Naive B cell (primary cell): ENCODE measurements at places on chromosomes 3 and 15.
A peak's percentile ranks its signal among the peaks of the same experiment; 100 is the strongest.

- no peak for DNase-seq
Measured at GRCh38 chr3:163508206-163508605, 1570.1 kb downstream of the SI start.

GRCh38 chr3:117954131-117954530 lies 1080.5 kb downstream of the IGSF11 start:
- no peak for DNase-seq

DNA sequence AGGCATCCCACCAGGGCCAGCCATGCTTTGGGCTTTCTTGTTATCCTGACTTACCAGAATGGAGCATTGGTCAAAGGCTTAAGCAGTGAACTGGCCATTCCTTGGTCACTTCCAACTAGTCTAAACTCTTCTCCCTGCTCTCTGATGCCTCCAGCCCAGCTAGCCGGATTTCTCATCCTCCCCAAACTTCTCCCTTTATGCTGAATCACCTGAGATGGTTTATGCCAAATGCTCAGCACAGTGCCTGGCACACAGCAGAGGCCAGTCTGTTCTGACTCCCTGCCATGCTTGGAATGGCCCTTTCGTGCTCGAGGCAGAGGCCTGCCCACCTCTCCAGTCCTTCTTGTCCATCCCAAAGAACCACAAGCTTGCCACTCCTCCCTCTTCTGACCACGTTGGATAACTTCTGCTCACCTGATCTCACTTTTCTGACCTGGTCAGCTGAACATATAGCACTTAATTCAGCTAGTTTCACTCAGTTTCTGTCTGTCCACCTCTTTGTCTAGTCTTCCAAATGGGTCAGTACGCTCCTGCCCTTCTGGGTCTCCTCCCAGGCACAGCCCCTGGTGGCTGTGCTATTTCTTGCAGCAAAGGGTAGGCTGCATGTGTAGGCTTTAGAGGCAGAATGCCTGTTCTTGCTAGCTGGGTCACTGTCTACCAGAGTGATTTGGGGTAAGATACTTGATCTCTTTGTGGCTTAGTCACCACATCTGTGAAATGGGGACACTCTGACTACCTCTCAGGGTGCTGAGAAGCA lies 2.2 kb upstream of the RBP1 start:
- DNase-seq = no peak

- DNase-seq = no peak
Measured at GRCh38 chr15:99447497-99448371, 118.0 kb upstream of the MEF2A start.

- DNase-seq = peak; percentile 58
Measured at GRCh38 chr3:195863121-195864061, 45.0 kb downstream of the TNK2 start.

DNA sequence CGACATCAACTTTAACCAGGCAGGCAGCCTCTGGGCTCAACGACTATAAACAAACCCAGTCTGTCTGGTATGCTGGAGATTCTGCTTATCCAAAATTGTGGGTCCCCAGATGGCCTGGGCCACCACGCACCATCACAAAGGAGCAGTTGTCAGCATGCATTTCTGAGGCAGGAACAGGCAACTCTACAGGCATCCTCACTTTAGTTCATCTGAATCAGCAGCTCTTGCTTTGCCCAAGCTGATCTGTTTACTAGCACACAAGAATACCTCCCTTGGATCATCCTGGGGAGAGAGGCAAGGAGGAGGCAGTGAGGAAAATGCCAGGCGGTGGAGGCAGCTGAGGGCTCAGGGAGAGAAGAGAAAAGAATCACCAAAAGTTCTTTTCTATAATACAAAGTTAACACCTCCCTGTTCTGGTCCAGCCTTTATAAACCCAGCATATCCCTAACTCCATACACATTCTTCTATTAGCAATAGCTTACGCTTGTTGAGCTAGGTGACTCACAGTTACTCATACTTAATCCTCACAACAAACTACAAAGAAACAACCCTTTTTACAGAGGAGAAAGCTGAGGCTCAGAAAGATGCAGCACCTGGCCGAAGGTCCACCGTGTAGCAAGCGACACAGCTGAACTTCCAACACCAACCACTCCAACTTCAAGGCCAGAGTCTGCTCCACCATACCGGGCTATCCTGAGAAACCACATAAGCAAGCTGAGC lies 33.6 kb downstream of the ZDHHC3 start:
- DNase-seq = no peak

- DNase-seq = no peak
Measured at GRCh38 chr15:71301958-71302621, 186.8 kb downstream of the THSD4 start.

DNA sequence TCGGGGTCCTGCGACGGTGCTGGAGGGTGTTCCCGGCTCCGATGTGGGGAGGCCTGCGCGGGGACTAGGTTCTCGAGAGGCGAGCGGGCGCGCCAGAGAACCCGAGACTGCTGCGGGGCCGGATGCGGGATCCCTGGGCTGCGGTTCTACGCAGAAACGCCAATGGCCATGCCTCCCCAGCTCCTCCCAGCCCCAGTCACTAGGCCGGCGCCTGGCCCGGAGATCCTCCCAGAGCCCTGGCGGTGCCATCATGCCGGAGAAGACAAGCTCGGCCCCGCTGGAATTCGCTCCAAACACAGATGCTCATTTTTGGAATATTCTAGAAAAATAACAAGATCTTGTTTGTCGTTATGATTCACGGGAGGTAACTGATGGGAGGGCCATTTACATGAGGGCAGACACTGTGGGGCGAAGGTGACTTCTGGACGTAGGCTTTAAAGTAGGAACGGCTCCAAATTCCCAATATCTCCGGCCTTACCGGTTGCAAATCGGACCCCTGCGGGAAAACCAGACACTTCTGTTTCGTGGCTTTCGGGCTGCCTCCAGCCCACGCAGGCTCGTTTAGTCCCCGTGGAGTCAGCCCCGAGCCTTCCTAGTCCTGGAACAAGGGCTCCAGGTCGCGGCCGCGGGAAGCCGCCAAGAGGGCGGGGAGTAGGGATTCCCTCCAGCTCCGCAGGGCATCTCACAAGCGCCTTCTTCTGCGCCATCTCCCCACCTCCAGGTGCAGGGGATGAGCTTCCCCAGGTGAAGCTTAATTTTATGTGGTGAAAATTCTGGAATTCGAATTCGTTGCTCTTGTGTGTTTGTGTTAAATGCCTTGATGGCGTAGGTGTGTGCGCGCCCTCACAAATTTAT lies 74.8 kb upstream of the POLG start:
- no peak for DNase-seq

- DNase-seq = no peak
Measured at GRCh38 chr3:175879417-175879816, 1020.3 kb downstream of the NAALADL2 start.

- DNase-seq = no peak
Measured at GRCh38 chr15:68441045-68441743, 9.2 kb upstream of the ITGA11 start.

DNA sequence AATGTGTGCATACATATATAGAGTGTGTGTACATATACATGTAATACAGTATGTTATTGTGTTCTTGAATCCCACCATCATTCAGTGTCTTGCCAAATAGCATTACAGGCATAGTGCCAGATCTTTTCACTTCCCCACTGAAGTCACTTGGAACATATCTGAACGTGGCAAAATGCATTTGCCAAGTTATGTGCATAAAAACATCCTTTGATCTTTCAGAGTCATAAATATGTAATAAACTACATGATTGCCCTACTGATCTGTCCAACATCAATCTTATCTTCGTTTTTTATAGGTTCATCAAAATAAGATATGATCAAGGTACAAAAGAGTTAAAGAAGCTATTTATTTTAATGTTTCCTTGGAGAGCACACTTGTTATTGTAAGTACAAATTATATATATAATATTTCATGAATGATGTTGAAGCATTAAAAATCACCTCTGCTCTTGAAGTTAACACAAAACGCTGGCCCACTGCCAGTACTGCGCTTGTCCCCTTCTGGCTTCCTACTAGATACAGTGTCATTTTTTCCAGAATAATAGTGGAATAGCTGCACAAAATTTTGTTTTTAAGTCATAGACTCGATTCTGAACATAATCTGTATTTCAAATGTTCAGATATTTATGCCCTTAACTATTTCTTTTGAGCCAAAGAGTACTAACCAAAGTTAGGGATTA lies 549.5 kb upstream of the ARRDC4 start:
- DNase-seq = no peak

DNA sequence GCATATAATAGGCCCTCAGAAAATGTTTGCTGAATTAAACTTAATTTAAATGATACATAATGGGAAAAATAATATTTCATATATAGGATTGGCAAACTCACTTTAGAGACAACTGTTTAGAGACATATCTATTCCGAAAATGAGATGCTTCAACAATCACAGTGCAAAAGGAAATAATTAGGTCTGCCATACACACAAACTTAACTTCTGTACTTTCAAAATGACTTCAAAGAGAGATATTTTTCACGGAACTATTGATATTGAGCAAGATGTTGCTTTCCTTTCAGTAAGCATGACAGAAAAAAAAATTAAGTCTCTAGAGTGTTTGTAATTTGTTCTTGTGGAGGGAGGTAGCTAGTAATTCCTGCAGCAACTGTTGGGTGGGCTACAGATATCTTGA lies 769.5 kb downstream of the TUSC7 start:
- DNase-seq = no peak

- no peak for DNase-seq
Measured at GRCh38 chr3:61269435-61269834, 18.2 kb upstream of the FHIT start.

DNA sequence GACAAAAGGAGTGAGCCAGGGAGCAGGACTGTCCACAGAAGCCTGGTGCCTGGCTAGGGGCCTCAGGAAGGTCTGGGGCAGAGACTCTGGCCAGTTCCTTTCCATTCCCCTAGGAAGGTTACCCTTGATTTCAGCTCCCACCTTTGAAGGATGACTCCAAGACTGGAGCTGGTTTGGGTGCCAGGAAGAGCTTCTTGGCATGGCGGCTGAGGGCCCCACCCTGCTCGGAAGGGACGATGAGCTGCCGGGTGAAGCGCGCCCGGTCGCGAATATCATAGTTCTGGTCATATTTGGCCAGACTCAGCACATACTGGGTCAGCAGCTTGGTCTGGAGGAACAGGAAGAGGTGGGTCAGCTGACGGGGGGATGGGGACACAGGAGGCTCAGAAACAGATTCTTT lies 19.4 kb upstream of the CPEB1 start:
- no peak for DNase-seq
